Dermis microvascular lymphatic vessel endothelial cell (primary cell): ENCODE measurements at places on chromosomes 12 and 14.
A peak's percentile ranks its signal among the peaks of the same experiment; 100 is the strongest.

DNA sequence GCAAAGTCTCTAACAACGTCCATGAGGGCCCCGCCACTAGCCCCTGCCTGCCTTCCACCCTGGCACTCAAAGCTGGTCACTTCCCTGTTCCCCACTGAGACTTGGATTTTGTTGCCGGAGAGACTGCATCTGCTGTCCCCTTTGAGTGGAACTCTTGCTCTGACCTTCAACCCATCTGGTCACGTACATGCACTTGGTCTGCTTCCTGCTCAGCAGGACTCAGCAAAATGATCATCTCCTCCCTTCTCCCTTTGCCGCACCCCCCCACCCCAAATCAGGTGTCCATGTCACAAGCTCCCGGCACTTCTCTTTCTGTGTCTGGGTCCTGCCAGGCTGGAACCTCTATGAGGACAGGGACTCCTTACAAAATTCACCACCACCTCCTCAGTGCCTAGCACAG, 180.9 kb downstream of the CHST11 start:
- no peak for DNase-seq

DNA sequence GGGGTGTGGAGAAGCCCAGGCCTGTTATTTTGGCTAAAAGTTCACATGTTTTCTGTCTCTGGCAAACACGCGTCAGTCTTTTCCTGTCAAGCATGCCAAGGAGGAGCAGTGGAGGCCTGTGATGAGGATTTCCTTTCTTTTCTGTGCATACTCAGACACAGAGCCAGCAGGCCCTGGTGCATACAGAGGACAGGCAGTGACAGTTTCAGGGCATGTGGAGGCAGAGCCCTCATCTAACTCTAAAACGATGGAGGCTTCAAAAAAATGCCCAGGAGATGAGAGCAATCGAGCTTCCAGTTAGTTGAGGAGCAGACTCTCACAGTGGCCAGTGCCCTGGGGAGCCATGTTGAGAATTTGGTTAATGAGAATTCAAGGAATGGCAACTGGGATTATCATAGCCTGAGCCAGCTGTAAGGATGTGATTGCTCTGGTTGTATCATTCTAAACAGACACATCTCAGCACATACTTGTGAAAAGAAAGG, 66.5 kb downstream of the TRAFD1 start:
- peak; percentile 66 for DNase-seq

- no peak for DNase-seq
These were observed 80.6 kb downstream of the TSPAN9 start for GRCh38 chr12:3157581-3158323.

DNA sequence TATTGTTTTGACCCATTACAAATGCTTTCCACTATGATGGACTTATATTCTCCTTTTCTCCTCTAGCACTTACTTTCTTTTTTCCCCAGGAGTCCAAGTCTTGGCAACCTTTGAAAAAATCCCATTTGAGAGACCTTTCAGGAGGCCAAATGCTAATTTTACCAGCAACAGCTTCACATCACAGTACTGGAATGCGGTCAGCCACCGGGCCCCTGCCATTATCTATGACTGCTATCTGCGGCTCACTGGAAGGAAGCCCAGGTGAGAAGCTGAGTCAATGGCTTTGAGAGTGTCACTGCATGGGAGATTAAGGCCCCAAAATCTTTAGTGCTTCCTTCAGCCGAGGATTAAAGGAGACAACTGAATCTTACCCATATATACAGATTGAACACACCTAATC, 64.2 kb downstream of the ERGIC2 start:
- DNase-seq = peak; percentile 13

GRCh38 chr14:28381656-28382055, 384.9 kb upstream of the FOXG1 start:
- no peak for DNase-seq

DNA sequence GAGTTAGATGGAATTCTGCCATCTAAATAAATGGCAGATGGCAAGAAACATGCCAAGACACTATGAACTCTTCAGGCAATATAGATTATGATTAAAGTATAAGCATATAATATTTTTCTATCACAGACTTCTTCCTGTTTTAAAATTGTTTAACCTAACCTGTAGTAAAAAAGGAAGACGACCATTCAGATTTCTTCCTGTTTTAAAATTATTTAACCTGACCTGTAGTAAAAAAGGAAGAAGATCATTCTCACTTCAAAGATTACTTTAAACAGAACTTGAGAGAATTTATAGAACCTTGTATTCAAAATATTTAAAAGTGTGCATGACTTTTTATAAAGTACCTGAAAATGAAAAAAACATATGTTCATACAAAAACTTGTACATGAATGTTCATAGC, 63.5 kb downstream of the RPS6KA5 start:
- DNase-seq = no peak

DNA sequence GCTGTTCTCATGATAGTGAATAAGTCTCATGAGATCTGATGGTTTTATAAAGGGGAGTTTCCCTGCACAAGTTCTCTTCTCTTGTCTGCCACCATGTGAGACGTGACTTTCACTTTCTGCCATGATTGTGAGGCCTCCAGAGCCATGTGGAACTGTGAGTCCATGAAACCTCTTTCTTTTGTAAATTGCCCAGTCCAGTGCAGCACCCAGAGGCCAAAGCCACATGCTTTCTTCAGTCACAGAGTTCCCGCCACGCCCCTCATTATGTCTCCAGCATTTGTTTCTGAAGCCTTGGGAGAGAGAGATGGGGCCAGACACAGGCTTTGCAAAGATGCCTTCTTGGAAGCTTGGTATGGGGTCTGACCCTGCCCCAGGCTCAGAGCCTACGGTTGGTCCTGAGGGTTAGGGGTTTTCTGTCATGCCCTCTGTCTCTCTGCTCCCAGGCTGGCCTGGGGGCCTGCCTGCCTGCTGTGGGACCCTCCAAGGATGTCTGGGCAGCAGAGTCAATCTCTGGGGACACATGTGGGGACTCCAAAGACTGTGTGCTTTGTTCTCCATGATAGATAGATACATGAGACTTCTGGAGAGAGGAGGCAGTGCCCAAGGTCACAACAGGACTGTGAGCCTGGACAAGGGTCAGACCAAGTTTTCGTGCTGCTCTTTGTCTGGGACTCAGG, 114.1 kb upstream of the PRMT8 start:
- no peak for DNase-seq

DNA sequence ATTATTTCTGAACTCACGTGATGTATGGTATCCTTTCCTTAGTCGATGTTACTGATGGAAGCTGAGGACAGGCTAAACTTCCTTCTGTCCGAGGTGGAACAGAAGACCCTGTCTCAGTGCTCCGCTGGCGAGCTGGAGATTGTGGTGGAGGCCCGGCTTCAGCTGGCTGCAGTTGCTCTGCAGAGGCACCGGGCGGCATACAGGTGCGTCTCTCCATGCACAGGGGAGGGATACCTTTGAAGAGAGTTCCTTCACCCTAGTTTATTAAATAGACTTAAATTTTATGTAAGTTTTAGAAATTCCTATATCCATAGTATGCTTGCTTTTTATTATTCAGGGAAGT, 186.7 kb upstream of the NEDD1 start:
- DNase-seq = peak; percentile 3

- DNase-seq = no peak
These were observed 800.5 kb downstream of the LRFN5 start for GRCh38 chr14:42407153-42407552.
